Activated naive CD4-positive, alpha-beta T cell treated with Interleukin-2 at 50 U/mL for 16 hours (primary cell): ENCODE measurements at places on chromosomes 7 and 10.

DNA sequence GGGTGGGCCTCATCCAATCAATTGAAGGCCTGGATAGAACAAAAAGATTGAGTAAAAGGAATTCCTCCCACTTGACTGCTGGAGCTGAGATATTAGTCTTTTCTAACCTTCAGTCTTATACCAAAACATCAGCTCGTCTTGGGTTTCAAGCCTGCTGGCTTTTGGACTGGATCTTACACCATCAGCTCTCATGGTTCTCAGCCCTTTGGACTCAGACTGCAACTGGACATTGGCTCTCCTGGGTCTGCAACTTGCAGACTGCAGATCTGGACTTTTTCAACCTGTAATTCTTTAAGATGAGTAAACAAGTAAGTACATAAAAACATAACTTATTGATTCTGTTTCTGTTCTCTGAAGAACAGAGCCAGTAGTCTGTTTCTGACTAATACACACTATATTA lies 73.7 kb downstream of the PPP1R3C start:
- DNase-seq, result no peak

DNA sequence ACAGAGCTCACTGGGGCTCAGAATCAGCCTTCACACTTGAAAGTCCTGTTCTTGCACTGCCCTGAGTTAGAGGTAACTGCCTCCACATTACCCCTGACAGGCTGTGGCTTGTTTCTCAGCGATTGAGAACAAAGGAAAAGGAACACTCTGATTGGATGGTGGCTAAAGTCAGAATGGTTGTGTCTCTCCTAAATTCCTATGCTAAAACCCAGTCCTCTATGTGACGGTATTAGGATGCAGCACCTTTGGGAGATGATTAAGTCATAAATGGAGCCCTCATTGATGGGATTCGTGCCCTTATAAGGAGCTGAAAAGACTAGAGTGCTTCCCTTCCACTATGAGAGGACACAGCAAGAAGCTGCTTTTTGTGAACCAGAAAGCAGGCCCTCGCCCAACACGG lies 38.9 kb upstream of the DGKI start:
- no peak for DNase-seq

DNA sequence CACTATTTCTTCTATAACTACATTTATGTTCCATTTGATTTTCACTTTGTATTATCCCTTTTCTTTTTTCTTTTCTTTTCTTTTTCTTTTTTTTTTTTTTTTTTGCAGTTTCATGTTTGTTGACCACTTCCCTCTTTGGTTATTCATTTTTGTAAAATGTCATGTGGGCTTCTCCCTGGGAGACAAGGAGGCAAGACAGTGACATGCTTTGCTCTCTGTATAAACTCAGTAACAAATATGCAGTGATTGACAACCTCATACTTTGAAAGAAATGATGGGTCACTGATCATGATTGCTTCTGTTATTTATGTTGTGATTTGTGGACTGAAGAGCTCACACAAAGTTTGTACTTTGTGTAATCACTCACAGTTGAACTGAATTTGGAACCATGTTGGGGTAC lies 90.2 kb upstream of the ABI1 start:
- no peak for DNase-seq

DNA sequence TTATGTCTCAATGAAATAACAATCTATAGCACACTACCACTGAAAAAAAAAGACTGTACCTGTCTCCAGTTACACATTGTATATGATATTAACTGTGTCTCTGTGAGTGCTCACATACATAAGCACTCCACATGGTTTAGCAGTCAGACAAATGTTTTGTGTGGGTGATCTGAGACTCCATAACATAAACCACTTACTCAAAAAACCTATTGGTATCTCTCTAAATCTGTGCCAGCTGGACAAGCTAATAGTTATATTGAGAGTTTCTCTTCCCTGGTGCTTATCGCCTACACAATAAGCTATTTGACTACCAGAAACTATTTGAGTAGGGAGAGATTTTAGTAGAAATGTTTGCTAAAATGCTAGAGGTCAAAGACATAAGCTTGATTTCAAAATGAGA lies 190.1 kb upstream of the AGR3 start:
- no peak for DNase-seq

DNA sequence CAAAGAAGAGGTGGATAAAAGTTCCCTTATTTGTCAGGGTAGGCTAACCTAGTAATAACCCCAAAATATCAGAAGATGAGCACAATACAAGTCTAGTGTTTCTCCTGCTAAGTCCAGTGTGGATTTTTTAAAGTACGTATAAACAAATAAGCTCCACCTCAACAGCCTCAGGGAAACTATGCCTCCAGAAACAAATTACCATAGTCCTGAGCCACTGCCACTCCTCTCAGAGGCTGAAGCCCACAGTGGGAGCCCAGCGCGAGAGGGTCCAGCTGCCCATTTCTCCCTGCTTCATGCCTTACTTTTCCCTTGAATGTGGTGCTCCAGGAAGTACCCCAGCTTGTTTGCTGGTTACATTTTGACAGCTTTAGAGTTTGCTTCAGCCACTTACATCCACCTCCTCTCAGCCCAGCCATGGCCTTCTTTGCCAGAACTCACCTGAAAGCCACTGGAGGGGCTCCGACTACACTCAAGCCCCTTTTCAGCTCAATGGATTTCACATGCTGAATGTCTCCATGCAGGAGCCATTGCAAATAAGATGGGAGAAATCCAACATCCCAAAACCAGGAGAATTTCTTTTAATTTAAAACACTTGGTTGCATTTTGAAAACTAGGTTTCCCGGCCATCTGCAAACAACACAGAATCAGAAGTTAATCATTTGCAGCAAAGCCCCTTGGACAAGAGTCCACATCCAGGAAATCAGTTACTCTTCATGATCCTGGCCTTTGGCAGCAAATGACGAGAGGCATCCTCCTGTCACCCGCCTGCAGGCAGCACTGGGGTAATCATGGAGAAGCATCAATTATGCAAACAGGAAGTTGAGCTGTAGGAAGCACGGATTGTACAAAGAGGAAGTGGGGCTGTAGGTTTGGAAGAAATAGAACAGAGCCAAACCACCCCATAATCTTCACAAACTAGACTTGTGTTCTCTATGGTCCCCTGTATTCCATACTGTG lies 138.1 kb downstream of the HERPUD2 start:
- DNase-seq, result no peak

DNA sequence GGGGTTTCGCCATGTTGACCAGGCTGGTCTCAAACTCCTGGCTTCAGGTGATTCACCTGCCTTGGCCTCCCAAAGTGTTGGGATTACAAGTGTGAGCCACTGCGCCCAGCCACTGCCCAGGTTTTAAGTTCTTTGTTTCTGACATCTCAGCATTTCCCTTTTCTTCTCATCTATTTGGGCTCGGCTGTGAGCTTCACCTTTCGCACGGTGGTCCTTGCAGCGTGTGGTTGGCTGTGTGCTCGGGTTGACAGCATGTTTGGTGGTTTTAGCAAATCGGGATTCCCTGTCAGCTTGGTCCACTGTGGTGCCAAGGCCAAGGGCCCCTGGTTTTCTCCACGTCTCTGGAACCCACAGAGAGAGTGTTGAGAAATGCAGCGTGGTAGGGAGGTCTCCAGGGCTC lies 138.8 kb downstream of the DNAJB6 start:
- DNase-seq, result no peak

DNA sequence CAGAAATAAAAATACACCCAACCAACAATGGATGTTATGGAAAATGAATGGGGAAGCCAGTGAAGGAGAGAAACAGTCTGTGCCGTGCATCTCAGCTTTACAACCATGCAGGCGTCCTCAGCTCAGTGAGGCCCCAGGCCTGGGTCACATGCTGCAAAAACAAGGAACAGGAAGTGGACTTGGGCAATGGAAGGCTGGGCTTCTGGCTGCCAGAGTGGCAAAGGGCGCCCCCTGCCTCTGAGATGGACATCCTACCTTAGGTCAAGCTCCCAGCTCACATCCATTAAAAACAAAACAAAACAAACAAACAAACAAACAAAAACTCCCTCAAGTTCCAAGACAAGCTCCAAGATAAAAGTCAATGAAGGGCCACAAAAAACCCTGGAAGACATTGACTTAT lies 54.7 kb upstream of the AFAP1L2 start:
- DNase-seq, result no peak

- DNase-seq, result peak; percentile 64
Observed at GRCh38 chr10:133278577-133279265, 2.1 kb upstream of the ADAM8 start.

DNA sequence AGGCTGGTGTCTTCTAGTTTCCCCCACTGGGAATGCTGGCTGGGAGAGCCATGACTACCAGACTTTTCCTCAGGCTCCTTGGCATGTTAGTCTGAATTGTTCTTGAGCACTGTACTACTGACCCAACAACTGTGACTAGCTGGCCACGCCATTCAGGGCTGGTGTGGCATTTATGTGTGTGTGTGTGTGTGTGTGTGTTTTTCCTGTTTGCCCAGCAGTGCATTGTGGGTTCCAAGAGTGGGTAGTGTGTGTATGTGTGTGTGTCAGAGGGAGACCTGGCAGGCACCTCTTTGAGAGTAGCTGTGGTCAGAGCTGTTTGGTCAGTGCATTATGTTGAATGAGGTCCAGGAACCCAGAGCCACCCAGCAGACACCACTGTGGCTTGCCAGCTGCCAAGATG lies 9.2 kb downstream of the PCBD1 start:
- DNase-seq, result no peak

DNA sequence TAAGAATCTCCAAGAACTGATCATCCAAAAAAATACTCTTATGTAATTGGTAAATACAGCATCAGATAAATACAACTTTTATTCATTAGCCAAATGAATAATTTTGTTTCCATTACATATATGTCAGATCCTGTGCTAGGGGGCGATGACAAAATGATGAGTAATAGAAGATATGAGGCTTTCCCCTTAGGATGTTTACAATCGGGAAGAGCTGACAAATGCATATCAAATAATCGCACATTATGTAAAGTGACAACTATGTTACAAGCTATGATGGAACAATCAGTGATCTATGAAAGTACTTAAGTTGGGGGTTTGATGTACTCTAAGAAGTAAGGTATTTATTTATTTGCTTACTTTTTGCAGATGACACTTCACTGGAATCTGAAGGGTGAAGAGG lies 465.6 kb upstream of the VSTM2A start:
- no peak for DNase-seq
